ENCODE measurements at places on chromosomes 6 and 20.
A peak's percentile ranks its signal among the peaks of the same experiment; 100 is the strongest.

- no peak for DNase-seq
Measured at GRCh38 chr6:45808917-45809316, 206.7 kb downstream of the CLIC5 start.

DNA sequence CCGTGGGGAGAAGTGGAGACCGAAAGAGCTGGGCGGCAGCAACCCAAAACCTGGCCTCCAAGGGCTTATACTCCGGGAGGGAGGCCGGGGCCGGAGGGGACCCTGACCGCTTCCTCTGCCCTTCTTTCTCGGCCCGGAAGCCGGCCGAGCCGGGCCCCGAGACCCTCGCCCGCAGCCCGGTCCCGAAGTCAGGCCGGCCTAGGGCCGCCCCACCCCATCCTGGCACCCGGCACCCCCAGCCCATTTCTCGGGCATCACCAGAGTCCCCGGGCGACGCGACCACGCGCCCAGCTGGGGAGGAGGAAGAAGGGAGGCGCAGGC, 572 bp upstream of the ZDHHC14 start:
- no peak for DNase-seq

DNA sequence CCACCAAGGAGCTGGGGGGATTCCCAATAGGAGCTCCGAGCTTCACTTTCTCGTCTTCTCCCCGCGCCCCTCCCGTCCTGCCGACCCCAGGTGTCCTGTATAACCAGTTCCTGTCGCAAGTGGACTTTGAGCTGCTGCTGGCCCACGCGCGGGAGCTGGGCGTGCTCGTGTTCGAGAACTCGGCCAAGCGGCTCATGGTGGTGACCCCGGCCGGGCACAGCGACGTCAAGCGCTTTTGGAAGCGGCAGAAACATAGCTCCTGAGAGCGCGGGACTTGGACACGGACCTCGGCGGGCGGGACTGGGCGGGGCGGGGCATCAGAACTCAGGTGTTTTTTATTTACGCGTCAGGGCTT, 340 bp upstream of the VARS2 start:
- DNase-seq, result no peak

- no peak for DNase-seq
Measured at GRCh38 chr6:814378-815347, 121.7 kb upstream of the EXOC2 start.

- DNase-seq, result no peak
Measured at GRCh38 chr20:13297147-13297899, 76.2 kb downstream of the ISM1 start.

DNA sequence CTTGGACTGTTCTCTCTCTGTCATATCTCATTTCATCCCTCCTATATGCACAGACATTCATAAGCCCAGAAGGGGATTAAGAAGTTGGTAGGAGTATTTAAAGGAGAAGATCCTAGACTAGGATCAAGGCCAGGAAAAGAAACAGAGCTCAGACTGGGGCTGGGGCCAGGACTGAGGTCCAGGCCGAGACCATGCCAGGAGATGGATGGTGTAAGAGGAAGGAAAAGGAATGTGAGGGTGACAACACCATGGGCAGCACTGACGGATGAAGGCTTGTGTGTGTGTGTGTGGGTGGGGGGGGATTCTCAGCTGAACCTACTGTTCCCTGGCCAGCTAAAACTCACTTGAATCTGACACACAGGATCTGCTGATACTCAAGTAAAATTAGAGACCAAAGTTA, 182.1 kb downstream of the KIF6 start:
- DNase-seq, result no peak

DNA sequence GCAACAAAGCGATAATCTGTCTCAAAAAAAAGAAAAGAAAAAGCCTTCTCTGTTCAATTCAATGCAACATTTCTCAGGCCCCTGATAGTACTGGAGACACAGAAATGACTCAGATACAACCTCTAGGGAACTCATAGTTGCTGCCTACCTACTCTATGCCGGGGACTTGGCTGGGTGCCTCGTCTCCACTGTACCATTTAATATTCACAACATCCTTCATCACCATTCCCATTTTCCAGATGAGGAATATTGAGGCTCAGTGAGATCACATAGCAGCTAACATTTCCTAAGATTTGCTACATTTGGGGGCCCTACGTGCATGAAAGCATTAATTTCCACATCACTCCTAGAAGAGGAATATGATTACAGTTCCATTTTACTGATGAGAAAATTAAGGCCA, 7.5 kb downstream of the NOL4L start:
- no peak for DNase-seq

GRCh38 chr6:113442040-113442439, 415.1 kb upstream of the MARCKS start:
- DNase-seq, result no peak

DNA sequence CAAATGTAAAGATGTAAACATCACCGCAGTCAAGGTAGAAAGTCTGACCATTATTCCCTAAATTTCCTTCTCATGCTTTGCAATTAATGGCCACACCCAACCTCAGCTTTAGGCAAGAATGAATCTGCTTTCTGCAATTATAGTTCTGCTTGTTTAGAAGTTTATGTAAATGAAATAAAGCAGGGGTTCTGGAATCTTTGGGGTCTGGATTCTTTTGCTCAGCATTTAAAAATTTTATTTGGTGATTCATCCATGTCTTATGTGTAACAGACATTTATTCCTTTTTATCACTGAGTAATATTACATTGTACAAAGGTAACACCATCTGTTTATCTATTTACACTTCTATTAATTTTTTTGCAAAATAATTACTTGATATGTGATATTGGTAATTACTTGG, 613.6 kb downstream of the UTRN start:
- no peak for DNase-seq

GRCh38 chr6:36912030-36912454, 26.3 kb downstream of the C6orf89 start:
- DNase-seq, result peak; percentile 22

DNA sequence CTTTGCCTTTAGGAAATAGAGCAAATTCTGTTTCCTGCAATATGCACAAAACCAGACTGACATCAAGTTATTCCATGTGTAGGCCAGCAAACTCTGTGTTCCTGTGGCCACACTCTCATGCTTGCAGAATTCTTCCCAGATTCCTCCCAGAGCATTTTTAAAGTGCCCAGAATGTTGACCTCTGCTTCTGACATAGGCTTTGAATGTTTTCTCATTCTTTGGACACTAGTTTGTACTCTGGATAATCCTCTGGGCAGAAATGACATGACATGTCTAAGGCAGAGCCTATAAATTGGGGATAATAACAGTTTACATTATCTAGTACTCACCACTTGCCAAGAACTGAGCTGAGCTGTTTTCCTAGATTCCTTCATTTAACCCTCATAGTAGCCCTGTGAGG, 9.2 kb upstream of the EFHC1 start:
- no peak for DNase-seq

DNA sequence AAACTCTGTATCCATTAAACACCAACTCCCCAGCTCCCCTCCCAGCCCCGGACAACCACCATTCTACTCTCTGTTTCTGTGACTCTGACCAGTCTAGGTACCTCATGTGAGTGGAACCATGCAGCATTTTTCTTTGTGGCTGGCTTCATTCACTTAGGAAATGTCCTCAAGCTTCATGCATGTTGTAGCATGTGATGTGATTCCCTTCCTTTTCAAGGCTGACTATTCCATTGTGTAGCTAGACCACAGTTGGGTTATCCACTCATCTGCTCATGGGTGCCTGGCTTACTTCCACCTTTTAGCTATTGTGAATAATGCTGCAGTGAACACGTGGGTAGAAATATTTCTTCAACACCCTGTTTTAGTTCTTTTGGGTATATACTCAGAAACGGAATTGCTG, 8.8 kb upstream of the BPHL start:
- DNase-seq, result no peak

GRCh38 chr6:74925683-74926082, 280.2 kb downstream of the COL12A1 start:
- DNase-seq, result no peak

Measured in stimulated activated CD4-positive, alpha-beta T cell treated with anti-CD3 and anti-CD28 coated beads, Interleukin-15, amount 100 ng/mL, for 48 hours (primary cell).